Activated naive CD8-positive, alpha-beta T cell treated with anti-CD3 and anti-CD28 coated beads for 36 hours (primary cell): ENCODE measurements at places on chromosomes 4 and X. TPM values are rescaled to one million over a fixed set of nuclear protein-coding genes. Genes with fewer than 3 reads are reported as not detected.

DNA sequence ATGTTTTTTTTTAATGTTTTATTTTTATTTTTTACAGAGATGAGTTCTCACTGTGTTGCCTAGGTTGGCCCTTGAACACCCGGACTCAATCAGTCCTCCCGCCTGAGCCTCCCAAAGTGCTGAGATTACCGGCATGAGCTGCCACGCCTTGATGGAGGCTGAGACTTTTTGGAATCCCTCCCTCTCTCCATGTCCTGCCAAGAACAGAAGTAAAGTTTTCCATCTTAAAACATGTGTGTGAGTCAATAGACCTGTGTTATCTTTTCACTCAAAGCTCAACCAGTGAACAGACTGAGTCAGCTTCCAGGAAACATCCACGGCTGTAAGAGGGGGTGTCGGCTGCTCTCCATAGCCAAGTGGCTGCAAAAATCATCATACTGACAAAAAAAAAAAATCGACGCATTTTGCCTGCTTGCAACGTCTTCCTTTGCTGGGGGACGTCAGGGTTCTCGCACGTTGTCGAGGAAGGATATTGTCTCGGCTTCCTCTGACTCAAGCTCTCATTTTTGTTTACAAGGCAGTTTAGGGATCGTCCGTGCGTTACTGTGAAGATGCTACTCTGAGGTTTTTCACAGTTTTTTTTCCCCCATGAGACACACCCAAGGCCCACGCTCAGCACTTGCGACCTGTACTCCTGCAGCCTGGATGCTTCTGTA is 10.0 kb upstream of the ASMTL start:
- DNase-seq = peak; percentile 72

GRCh38 chr4:617644-618641 is 7.4 kb upstream of the PDE6B start:
- no peak for DNase-seq

DNA sequence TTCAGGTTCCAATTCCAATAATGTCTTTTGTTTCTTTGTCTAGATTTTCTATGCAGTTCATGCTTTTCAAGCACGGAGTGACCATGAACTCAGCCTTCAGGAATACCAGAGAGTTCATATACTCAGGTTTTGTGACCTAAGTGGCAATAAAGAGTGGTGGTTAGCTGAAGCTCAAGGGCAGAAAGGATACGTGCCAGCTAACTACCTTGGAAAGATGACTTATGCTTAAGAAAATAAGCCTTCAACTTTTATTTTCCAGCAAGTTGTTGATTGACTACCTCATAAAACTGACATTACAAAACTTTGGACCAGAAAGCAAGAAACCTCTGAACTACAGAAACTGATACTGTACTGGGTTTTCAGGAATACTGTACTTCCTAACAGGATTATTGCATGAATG is 30.8 kb downstream of the INTS12 start:
- no peak for DNase-seq

DNA sequence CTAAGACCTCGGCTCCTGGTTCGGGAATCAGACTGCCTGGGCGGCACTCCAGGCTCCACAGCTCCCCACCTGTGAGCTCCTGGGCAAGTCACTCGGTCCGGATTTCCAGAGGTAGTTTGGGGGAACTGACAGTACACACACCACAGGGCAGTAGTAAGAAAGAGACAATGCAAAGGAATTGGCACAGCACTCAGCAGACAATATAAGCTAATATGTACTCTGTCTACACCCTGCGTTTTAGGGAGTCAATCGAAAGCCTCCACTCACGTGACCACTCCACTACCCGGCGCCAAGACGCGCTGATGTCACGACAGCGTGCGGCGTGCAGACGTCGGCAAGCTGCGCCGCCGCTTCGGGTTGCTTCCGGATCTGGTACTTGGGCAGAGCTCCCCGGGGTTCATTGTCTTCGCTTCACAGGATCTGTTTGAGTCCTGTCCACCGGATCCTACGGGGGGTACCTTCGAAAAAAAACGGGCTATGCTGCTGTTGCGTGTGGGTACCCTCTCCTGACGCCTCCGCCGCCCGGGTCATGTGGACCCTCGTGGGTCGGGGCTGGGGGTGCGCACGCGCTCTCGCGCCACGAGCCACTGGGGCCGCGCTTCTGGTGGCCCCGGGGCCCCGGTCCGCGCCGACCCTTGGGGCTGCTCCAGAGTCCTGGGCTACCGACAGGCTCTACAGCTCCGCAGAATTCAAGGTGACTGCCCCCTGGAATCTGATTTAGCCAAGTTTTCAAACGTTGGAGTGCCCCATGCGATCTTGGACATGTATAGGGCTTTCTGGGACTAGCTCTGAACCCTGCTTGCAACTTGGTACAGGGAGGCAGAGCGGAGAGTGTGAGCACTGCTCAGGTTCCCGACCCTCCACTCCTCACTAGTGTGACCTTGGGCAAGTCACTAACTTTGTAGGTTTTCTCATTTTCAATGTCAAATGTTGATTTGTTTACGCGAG is at the start of gene GUF1:
GUF1 (plus strand) TSS at position 327 of the 948 bp plus-strand sequence; CDS start at position 530, 203 bp downstream.
- DNase-seq = peak; percentile 88

GRCh38 chr4:77893451-77893850 is 30.8 kb downstream of the MRPL1 start:
- no peak for DNase-seq

- no peak for DNase-seq
These were observed 3.2 kb downstream of the CASP3 start for GRCh38 chr4:184645904-184646610.

Gene ADAMTS3
- total RNA-seq = not detected
